ENCODE measurements at places on chromosomes 11 and 22.

GRCh38 chr11:122706291-122707088, 51.0 kb downstream of the UBASH3B start:
- no peak for DNase-seq

DNA sequence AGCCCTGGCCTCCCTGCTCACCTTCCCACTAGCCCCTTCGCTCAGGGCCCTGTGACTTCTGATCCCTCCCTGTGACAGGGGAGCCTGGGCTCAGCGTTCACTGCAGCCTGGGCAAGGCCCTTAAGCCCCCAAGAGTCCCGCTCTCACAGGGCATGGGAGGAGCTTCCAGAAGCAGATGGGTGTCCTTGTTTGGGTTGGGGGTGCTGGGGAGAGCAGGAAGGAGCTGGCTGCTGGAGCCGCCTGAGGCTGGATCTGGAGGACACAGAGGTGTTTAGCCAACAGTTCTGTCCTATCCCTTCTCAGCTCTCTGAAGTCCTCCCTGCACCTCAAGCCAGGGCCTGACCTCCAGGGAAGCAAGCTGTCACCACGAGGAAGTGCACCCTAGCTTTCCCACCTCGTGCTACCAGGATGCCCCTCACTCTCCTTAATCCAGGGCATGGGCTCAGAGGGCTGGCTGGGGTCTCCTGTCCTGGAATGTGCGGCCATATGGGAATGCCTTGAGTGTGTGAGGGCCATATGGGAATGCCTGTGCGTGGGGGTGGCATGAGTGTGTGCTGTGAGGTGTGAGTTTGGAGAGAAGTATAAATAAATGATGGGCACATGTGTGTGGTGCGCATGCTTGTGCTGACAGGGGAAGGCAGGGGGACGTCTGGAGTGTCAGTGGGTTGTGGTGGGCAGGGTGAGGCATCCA, 25.0 kb upstream of the TUB start:
- no peak for DNase-seq

DNA sequence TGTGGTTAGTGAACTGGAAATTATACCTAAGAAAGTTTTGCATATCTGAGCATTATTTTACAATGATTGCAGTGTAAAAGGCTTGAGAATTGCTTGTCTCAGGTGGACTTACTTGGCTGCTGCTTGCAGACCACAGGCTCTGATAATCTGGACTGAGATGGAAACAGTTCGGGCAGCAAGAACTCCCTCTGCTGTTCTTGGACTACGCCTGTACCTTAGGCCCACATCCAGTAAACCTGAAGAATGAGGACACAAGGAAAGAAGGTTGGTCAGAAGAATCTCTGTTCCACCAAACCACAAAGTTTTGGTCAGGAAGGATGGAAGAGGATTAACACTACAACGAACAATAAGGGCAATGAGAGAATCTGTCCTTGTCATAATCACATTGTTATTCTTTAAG, 80.1 kb downstream of the C2CD3 start:
- DNase-seq: no peak

DNA sequence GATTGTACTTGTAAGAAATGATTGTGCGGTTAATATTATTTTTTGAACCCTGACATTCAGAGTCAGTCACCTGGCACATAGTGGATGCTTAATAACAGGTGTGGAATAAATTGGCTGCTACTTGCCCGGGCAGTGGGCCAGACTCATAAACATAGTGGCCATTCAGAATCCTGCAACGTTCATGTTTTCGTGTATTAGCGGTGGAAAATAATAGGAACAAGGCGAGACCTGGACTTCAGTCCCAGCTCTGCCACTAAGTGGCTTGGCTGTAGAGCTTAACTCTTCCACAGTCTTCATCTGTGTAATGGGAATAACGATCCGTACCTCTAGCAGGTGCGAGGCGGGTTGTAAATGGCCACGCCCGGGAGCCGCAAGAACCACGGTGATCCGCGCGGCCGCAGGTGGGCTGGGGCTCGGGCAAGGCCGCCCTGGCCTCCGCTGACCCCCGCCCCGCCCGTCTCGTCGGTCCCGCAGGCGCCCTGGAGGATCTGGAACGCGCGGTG, 761 bp upstream of the TMEM25 start:
- no peak for DNase-seq

GRCh38 chr11:112589155-112589554, 328.5 kb upstream of the PLET1 start:
- no peak for DNase-seq

GRCh38 chr11:75302371-75302770, 49.1 kb downstream of the ARRB1 start:
- DNase-seq: no peak

GRCh38 chr11:33044285-33044756, 4.9 kb downstream of the TCP11L1 start:
- no peak for DNase-seq

Data from COLO829 (cell line).